ENCODE measurements at places on chromosomes 12 and 14.

DNA sequence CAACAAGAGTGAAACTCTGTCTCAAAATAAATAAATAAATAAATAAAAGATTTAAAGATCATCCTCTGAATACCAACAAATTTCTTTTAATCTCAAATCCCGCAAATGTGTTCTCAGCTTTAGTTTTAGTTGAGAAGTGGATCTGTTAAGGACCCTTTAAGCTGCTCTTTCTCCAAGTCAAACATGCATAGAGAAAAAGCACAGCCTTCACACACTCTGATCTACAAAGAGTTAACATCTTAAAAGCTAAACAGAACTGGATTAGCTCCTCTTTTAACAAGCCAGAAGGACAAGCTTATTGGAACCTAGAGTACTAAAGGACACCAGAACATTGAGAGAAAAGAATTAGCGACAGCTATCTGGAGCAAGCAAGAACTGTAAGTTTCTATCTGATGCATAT is at the start of gene RPGRIP1:
Gene RPGRIP1, plus strand, starts transcription at position 301 of the 400 bp plus-strand sequence. CDS start 7,894 bp downstream, outside the sequence.
- no peak for DNase-seq

GRCh38 chr12:105402366-105402765 is 71.9 kb downstream of the C12orf75 start:
- no peak for DNase-seq

DNA sequence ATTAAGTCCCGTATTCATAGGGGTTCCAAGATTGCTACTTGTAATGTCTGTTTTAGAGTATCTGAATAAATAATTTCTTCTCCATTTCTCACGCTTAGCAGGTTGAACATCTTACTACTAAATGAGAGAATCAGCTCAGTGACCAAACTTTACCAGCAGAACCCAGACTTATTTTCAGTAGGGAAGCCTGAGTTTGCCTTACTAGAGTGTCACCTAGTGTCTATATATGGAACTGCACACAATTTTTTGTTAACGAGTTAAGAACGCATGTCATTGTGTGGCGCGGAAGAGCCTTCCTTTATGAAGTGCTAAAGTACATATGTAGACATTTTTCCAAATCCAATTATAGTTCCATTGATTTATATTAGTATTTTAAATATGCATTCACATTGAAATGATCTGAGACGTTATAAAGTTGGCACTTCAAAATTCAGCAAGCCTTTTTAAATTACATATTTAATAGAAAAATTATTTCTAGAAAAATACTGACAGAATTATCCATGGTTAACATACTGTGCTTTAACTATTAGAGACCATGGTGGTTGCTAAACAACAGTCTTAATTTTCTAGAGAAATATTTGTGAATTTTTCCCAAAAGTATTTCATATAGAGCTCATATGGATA is 88.3 kb downstream of the RPS29 start:
- DNase-seq: no peak

- DNase-seq: no peak
Observed at GRCh38 chr12:121086781-121087295, 45.8 kb upstream of the P2RX7 start.

- DNase-seq: no peak
Observed at GRCh38 chr14:90184571-90185266, 71.6 kb upstream of the PSMC1 start.

GRCh38 chr14:102795060-102795925 is 18.0 kb downstream of the TRAF3 start:
- DNase-seq: peak; percentile 72

- DNase-seq: no peak
Observed at GRCh38 chr12:123024819-123025391, 44.4 kb downstream of the ARL6IP4 start.

GRCh38 chr14:52871606-52872005 is 79.2 kb downstream of the FERMT2 start:
- DNase-seq: no peak

DNA sequence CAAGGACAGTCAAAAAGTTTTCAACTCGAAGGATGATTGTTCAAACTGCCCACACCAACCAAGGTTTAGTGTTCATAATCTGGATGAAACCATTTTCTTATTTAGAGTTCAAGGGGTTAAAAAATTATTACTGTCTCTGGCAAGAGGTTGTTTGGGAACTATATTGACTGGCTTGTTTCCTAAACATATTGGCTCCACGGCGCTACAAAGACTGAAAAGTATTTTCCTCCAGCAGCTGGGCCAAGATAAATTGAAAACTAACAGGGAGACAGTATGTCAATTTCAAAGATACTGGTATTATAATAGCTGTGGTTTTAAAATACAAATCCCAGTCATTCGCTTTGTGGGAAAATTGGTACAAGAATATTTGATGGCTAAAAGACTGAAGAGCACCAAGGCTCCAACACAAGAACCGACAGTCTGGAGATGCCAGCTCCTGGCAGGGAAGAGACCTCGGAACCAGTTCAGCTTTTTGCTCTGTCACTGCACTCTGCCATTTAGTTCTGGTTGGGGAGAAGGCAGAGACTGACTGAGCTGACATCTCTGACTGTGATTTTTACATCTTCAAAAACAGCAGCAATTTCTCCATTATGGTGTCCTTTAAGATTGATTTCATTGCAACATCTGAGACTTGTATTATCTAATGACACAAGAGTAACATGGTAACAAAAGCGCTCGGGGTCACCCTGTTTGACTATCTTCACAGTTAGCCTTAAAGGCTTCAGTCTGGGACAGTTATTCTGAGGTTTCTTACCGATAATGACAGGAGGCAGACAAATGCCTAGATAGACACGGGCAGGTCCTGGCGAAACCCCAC is 62.0 kb downstream of the ST8SIA1 start:
- DNase-seq: no peak

DNA sequence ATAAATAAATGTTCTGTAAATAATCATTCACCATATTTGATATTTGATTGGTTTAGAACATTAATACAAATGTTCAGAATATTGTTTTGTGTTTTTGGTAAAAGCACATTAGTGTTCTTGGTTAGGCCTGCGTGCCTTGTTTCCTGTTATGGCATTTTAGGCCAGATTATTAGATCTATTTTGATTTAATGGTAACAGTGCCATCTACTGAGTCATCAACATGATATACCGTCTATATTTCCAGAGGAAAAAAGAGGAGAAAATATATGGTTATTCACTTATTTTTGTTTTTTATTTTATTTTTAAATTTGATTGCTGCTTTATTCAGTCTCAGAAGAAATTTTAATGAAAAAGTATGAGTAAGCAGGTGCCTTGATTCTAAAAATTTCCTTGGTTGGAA is 60.3 kb downstream of the GPHN start:
- DNase-seq: no peak

- DNase-seq: no peak
Observed at GRCh38 chr12:48998497-48999353, 450 bp downstream of the DDN start.

GRCh38 chr14:102749393-102750305 is 27.6 kb upstream of the TRAF3 start:
- DNase-seq: no peak

GRCh38 chr12:98578392-98578791 is 15.1 kb upstream of the SLC25A3 start:
- DNase-seq: no peak

DNA sequence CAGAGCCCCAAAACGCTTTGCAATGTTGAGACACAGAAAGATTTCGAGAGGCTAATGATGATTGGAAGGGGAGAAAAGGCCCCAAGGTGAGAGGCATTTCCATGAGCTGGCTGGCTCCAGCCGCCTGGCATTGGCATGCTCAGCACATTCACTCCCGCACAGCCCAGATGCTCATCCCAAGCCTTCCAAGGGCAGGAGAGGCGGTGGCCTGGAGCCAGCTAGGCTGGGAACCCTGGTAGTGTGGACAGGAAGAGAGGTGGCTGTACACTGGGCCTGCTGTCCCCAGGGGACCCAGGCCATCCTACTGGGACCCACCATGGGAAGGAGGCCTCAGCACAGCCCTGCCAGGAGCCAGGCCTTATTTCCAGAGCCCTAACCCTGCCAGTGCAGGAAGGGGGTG is 72.2 kb downstream of the SPTB start:
- DNase-seq: peak; percentile 85

DNA sequence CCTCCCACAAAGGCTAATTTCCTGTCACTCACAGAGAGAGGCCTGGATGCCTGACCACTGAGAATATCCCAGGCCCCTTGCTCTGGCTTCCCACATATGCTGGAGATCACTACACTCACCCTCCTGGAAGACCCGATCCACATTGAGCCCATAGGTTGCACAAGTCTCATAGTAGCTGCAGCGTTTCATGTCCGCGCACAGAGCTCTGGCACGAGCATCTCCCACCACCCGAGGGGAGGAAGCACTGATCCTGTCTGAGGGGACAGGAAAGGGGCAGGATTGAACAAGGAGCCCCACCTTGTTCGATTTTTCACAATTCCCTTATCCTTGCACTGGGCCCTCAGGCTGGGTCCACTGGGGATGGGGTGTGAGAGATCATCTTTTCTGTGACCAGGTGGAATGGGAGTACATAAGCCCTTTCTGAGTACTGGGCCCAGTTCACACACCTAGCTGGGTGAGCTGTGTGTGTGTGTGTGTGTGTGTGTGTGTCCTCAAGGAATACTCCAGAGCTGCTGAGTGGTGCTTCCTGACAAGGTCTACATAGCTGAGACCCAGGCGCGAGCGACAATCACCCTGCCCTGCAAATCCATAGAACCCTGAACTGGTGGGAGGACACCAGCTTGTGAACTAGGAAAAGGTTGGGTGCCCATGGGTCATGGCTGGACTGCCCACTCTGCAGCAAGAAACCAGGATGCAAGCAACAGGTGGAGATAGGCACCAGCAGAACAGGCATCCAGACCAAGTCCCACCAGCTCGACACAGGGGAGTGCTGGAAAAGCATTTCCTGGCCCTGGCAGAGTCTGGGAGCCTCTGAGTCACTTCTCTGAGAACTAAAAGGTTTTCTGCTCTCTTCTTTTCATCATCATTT is 5.6 kb downstream of the AGAP2 start:
- no peak for DNase-seq

DNA sequence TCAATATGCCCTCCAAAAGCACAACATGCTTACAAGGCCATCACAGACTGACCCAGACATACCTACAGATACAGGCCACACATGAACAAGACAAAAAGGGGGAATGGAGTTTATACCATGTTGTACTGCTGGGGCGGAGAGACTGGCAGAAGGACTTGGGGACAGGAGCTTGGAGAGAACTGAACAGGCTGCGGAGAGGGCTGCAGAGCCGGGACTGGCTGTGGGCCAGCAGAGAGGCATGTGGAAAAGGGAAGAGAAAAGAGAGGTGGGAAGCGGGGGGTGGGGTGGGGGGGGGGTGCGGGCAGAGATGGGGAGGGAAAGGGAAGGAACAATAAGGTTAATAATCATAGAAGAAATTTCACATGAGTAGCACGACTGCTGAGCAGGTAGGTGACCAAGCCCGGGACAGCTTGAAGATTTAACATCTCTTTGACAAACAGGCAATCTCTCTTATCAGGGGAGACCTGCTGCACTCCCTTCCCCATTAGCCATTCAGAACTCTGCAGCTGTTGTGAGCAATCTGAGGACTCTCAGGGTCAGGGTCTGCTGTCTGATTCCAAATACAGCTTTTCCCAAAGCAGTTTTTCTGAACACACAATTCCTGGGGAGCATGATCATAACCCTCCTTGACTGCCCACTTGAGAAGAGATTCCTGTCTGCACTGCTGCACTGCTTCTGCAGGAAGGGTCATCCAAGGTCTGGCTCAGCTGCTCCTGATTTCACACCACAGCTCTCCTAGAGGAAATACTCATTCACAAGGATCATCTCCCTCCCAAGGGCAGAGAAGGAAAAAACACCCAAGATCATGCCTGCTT is 21.6 kb upstream of the STAC3 start:
- peak; percentile 55 for DNase-seq

DNA sequence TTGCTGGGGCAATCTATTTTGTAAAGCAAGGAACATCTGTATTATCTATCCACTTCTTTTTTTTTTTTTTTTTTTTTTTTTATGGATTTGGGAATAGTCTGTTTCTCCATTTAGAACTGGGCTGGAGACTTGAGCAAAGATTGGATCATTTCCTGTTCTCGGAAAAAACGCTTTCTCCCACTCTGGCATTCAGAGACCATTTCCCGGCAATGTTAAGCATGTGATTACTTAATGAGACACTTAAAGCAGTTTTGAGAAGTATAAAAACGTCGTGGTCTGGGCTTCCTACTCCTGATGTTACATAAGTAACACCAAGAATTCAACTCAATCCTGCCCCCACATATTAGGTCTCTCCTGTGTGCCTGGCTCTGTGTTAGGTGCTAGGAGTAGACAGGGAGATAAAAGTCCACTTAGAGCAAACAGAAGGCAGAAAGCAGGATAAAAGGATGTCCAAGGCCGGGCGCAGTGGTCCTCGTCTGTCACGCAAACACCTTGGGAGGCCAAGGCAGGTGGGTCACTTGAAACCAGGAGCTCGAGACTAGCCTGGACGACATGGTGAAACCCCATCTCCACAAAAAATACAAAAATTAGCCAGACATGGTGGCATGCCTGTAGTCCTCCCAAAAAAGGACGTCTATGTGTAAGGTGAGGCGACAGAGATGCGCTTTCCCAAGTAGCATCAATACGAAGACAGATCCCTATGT is 152.1 kb upstream of the GSC start:
- no peak for DNase-seq

GRCh38 chr12:107557589-107558100 is 128.0 kb upstream of the PWP1 start:
- no peak for DNase-seq

DNA sequence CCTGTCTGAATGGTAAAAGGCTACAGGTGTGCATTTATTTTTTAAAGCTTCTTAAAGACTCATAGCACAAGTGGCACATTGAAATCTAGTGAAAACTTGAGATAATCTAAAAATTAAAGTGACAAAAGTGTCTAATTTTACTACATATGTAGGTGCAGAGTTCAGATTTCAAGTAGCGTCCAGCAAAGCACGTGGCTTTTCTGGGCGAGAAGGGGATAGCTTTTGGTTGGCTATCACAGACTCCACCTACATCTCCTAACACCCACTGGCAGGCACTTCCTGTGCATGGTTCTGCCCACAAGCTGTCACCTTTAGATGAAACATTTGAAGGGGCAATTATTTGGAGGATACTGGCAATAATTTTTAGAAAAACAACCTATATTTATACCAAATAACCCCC is 1.9 kb upstream of the PITPNM2 start:
- DNase-seq: no peak

GRCh38 chr12:11513288-11513687 is 117.9 kb upstream of the PRB2 start:
- DNase-seq: no peak

DNA sequence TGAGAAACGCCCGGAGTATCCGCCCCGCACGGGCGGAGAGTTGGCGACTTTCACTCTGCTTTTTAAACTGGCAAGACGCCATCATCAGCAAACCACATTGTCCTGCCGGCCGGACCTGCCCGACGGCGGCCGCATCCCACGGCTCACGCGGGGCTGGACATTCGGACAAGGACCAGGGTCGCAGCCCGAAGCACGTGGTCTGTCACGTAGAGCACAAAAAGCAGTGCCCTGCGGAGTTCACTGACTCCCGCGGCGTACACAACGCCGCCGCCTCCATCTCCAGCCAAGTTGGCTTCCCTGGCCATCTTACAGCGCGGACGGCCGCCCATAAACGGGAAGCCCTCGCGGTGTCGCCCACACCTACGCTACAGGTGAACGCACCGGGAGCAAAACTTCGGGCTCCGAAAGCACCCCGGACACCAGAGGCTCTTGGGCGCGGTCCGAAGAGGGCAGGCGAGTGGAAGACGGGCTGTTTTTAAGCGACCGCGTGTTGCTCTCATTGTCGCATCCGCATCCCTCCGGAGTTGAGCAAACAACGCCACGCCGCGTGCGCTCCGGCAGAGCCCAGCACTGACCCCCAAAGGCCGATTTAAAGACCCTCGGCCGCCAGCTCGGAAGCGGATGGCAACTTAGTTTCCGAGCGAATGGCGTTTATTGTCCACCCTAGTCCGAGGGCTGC is 966 bp downstream of the SINHCAF start:
- peak; percentile 81 for DNase-seq

- DNase-seq: no peak
Observed at GRCh38 chr14:65425885-65426284, 13.4 kb downstream of the FUT8 start.
